Aorta (tissue), 5 donors: ENCODE measurements at places on chromosomes 1 and 21.
A peak's percentile ranks its signal among the peaks of the same experiment; 100 is the strongest.

DNA sequence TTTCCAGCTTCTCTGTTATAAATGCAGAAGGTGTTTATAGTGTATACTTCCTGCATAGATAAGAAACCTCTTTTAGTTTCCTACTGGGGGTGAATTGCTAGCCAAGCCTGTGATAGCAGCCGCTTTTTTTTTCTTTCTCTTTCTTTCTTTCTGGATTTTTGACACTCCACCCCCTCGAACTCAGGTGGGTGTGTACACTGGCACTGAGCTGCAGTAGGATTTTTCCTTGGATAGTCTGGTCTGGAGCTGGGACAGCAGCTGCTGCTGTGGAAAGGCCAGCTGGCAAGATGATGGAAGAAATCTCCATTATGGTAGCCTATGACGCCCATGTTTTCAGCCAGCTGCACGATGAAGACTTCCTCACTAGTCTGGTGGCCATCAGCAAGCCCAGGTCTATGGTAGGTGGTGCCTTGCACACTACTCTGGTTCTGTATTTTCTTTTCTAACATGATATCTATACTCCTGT, 122.5 kb upstream of the CACYBP start:
- no peak for DNase-seq

DNA sequence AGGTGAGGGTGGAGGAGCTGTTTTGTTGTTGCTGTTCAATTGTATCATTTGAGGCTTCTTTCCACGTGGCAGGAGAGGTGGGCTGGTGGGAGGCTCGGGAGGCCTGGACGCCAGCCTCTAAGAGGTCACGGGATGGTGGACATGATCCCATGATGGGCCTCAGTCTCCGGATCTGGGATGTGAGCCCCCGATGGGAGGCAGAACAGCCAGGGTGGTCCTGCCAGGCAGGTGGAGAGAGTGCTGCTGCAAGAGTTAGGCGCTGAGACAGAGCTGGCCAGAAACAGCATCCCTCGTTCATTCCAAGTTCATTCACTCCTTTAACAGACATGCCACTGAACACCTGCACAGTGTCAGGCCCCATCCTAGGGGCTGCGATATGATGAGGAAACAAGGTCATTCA, 41.1 kb upstream of the POU3F1 start:
- no peak for DNase-seq

DNA sequence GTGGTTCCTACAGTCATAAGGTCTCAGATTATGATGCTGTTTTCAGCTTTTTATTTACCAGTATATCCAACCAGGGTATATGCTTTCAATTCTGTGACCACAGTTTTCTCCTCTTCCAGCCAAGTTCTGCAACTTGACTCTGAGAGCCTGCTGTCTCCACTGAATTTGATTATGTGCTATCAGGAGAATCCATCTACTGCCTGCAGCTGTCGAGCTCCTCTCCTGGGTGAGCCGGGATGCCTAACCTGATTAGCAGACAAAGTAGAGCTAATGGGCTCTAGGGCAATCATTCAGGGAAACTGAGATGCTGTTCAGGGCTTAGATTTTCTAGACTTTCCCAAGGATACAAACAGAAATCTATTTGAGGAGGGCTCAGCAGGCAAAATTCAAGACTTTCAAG, 271.5 kb upstream of the BEND5 start:
- DNase-seq = no peak

- no peak for DNase-seq
These were observed 24.4 kb downstream of the VASH2 start for GRCh38 chr1:212974711-212975110.

GRCh38 chr1:221117133-221117532, 237.9 kb downstream of the HLX start:
- DNase-seq = no peak

GRCh38 chr21:34205811-34206571, 132.6 kb downstream of the MRPS6 start:
- no peak for DNase-seq

GRCh38 chr1:61270107-61270506, 187.7 kb downstream of the NFIA start:
- no peak for DNase-seq

DNA sequence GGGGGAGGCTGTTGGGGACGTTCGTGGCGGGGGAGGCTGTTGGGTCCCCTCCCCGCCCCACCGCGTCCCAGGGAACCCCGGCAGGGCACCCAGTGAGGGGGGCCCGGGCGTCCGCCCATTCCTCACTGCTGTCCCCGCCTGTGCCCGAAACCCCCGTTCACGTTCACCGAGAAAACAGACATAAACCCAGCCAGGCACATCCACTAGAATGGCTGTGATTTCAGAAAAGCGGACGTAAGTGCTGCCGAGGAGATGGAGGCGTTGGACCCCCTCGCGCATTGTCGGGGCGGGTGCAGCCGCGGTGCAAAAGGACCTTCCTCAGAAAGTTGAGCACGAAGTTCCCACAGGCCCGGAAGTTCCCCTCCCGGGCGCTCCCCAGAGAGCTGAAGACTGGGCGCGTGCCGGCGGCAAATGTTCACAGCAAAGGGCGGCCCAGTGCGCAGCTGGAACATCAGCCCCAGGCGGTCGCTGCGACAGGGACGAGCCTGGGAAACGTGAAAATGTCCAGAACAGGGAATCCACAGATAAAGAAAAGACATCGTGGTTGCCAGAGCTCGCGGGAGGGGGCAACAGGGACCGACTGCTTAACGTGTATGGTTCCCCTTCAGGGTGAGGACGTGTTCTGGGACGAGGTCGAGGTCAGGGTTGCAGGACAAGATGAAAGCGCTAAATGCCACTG, 18.5 kb upstream of the SAMD11 start:
- peak; percentile 88 for DNase-seq
